ENCODE measurements at places on chromosomes 4 and X.

- no peak overlapping the region for H3K4me3 ChIP-seq
- DNase-seq, result no peak
- no peaks in the 10 kb centered on the region for H3K4me1 ChIP-seq
- H3K36me3 ChIP-seq, result no peaks in the 10 kb centered on the region
- H3K27me3 ChIP-seq, result no peaks in the 10 kb centered on the region
These were observed 382.7 kb downstream of the UNC5C start for GRCh38 chr4:95165926-95166524.

DNA sequence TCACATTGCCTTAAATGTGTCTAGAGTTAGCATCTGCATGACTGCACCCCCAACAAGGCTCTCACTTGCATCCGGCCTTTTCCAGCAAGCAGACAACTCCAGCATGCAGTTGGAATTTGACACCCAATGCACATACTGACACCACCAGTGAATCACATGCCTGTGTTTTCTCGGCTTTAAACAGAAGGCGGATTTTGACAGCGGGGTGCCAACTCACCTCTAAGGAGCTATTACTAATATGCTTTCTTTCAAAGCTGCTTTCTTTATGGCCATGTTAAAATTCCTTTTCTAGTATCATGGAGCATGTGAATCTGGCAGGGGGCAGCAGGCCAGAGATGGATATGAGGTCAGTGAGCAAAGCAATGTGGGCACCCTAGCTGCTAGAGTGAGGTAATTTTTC is 78.0 kb upstream of the CLNK start:
- H3K4me1 ChIP-seq, result no peaks in the 10 kb centered on the region
- H3K27me3 ChIP-seq, result no peaks in the 10 kb centered on the region
- no peaks in the 10 kb centered on the region for H3K36me3 ChIP-seq
- H3K4me3 ChIP-seq, result no peak overlapping the region
- H3K27ac ChIP-seq, result no peak overlapping the region

DNA sequence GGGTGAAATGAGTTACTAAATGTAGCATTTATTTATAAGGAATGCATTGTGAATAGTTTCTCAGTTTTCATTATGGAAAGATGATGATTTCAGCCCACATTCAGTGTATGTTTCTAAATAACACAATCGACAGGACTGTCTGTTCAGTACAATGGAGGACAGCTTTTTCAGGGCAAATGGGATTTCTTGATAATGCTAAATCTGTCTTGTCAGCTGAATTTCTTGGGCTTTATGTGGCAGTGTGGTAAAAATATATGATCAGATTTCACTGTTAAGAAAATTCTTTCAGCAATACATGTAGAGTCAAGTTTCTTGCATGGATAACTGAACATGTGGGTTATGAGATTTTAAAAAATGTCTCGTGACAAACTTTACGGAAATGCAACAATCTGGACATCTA is 150.8 kb downstream of the NPNT start:
- no peak overlapping the region for H3K27ac ChIP-seq
- H3K36me3 ChIP-seq, result no peaks in the 10 kb centered on the region
- DNase-seq, result no peak
- no peaks in the 10 kb centered on the region for H3K27me3 ChIP-seq
- no peak overlapping the region for H3K4me3 ChIP-seq
- peaks cover 9% of the 10 kb centered on the region for H3K4me1 ChIP-seq

DNA sequence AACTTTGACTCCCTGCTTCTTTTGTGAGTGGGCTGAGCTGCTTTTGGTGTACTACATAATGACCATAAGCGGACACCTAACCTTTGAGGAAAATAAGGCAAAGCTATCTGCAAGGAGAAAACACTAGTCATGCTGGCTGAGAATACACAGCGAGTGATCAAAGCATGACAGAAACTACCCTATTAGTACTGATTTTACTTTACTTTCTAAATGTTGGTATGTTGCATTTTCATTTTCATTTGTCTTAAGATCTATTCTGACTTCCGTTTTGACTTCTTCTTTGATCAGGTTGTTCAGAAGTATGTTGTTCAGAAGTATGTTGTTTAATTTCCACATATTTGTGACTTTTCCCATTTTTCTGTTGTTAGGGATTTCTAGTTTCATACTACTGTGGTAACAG is 361.1 kb downstream of the TRAM1L1 start:
- H3K36me3 ChIP-seq, result no peaks in the 10 kb centered on the region
- H3K4me3 ChIP-seq, result no peak overlapping the region
- no peak overlapping the region for H3K27ac ChIP-seq
- no peak for DNase-seq

DNA sequence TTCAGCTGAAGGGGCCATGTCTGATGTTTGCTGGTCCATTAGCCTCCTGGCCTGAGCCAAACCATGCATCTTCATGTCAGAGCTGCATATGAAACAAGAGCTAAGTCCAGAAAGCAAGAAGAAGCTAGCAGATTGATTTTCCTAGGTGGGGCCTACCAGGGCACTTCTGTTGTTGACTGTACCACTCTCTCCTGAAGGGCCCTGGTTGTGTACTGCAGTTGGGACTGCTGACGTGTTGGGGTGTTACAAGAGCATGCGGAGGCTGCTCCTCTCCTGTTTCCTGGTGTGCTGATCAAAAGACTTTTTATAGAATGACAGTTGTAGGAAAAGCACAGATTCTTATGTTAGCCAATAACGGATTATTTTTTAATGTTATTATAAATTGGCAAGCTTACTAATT is 145.1 kb downstream of the TBL1X start:
- no peak for DNase-seq
- H3K36me3 ChIP-seq, result no peaks in the 10 kb centered on the region
- no peak overlapping the region for H3K4me3 ChIP-seq
- H3K4me1 ChIP-seq, result peaks cover 12% of the 10 kb centered on the region
- H3K27ac ChIP-seq, result no peak overlapping the region

- no peaks in the 10 kb centered on the region for H3K27me3 ChIP-seq
- no peaks in the 10 kb centered on the region for H3K36me3 ChIP-seq
- H3K4me1 ChIP-seq, result no peaks in the 10 kb centered on the region
- H3K4me3 ChIP-seq, result no peak overlapping the region
These were observed 240.1 kb upstream of the CTSO start for GRCh38 chr4:156193800-156194199.

GRCh38 chr4:108149588-108150380 is 18.9 kb downstream of the LEF1 start:
- DNase-seq, result no peak
- H3K27ac ChIP-seq, result no peak overlapping the region
- no peak overlapping the region for H3K4me3 ChIP-seq
- no peaks in the 10 kb centered on the region for H3K36me3 ChIP-seq
- H3K4me1 ChIP-seq, result no peaks in the 10 kb centered on the region
- H3K27me3 ChIP-seq, result no peaks in the 10 kb centered on the region

DNA sequence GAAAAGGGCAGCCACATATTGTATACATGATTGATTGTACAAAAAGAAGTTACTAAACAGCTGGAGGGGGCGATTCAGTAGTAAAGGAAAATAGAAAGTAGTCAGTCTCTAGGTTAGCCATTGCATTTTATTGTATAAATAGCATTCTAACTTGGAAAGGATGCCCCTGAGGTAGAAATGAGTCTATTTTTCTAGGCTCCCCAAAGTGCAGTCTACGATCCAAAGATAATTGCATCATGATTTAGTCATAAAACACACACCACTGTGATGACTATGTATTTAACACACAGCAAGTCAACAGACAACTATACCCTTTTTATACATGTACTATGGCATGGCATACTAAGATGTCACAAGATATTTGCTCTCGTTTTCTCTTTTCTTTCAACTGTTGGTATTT is 204.9 kb downstream of the APBB2 start:
- no peaks in the 10 kb centered on the region for H3K27me3 ChIP-seq
- no peak overlapping the region for H3K4me3 ChIP-seq
- peak overlapping the region; percentile 49 for H3K27ac ChIP-seq
- H3K4me1 ChIP-seq, result no peaks in the 10 kb centered on the region
- H3K36me3 ChIP-seq, result peaks cover 7% of the 10 kb centered on the region
- DNase-seq, result no peak

GRCh38 chrX:68853665-68854251 is 24.9 kb downstream of the EFNB1 start:
- no peaks in the 10 kb centered on the region for H3K27me3 ChIP-seq
- H3K4me3 ChIP-seq, result no peak overlapping the region
- H3K4me1 ChIP-seq, result no peaks in the 10 kb centered on the region
- H3K36me3 ChIP-seq, result no peaks in the 10 kb centered on the region
- DNase-seq, result no peak
- H3K27ac ChIP-seq, result no peak overlapping the region

DNA sequence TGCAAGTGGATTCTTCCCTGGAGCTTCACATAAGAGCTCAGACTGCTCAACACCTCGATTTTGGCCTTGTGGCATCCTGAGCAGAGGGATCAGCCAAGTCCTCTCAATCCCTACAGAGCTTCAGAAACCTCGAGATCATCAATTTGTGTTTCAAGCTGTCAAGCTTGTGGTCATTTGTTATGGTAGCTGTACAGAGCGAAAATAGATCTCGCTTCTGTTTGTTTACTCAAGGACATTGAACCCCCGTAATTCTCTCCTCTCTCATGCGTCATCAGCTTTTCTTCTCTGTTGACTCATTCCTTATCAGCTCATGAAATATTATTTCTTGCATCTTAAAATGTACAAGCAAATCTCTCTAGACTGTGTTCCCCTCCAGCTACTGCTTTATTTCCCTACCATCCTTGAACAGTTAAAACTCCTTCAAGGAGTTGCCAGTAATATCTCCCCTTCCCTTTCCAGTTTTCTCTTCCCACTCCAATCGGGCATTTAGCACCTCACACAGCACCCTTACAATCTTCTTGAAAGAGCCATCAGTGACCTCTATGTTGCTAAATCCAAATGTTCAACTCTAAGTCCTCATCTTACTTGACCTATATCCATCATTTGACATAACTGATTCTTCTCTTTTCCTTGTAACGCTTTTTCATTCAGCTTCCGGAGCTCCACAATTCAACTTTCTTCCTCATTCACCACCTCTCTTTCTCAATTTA is 106.2 kb upstream of the FAT1 start:
- H3K4me1 ChIP-seq, result no peaks in the 10 kb centered on the region
- H3K27ac ChIP-seq, result no peak overlapping the region
- no peaks in the 10 kb centered on the region for H3K36me3 ChIP-seq
- H3K27me3 ChIP-seq, result no peaks in the 10 kb centered on the region

DNA sequence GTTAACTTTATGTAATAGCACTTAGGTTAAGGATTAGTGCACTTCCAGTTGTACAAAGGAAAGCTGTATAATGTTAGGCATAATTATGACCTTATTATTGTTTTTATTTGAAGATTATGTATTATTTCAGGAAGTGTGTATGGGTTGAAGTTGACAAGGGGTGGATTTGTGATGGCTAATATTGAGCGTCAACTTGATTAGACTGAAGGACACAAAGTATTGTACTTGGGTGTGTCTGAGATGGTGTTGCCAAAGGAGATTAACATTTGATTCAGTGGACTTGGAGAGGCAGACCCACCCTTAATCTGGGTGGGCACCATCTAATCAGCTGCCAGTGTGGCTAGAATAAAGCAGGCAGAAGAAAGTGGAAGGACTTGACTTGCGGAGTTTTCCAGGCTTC is 127.3 kb downstream of the PPARGC1A start:
- H3K4me1 ChIP-seq, result no peaks in the 10 kb centered on the region
- no peaks in the 10 kb centered on the region for H3K36me3 ChIP-seq

GRCh38 chr4:6419452-6420028 is 52.9 kb downstream of the PPP2R2C start:
- H3K27ac ChIP-seq, result no peak overlapping the region
- H3K27me3 ChIP-seq, result no peaks in the 10 kb centered on the region
- H3K4me3 ChIP-seq, result no peak overlapping the region
- DNase-seq, result no peak

DNA sequence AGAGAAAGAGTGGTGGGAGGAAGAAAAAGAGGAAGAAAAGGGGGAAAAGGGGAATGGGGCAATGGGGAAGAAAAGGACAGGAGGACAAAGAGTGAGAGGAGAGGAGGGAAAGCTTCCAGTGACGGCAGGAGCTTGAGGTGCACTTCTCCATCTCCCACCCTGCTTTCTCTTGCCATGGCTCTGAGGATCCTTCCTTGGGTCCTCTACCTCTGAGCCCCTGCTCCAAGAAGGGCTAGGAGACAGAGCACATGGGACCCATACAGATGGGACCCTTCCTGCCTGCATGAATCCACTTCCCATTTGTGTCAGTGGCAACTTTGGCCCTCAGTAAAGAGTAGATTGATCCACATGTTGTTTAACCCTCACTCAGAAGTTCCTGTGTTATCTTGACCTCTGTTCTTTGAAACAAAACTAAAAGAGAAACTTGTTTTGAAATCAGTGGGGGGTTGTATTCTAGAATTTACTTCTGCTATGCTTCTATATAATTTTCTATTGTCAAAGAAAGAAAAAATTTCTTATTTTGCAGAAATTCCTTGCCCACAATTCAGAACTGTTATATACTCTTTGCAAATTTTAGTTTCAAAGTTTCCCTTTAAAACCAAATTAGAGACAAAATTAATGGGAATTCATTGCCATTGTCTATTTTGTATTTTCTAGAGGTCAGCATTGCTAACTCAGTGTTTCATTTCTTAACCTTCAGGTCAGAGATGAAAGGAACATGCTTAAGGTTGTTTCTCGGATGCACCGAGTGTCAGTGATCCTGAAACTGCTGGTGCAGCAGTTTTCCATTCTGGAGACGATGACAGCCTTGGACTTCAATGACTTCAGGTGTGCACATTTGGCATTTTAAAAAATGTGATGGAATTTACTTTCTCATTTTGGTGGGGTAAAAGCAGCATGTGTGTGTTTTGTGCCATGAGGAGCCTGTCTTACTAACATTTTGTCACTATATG is 5.0 kb downstream of the TDO2 start:
- no peaks in the 10 kb centered on the region for H3K4me1 ChIP-seq
- no peaks in the 10 kb centered on the region for H3K36me3 ChIP-seq
- H3K27me3 ChIP-seq, result no peaks in the 10 kb centered on the region
- no peak overlapping the region for H3K27ac ChIP-seq
- DNase-seq, result no peak

- no peaks in the 10 kb centered on the region for H3K36me3 ChIP-seq
- no peaks in the 10 kb centered on the region for H3K4me1 ChIP-seq
- H3K27me3 ChIP-seq, result no peaks in the 10 kb centered on the region
- DNase-seq, result no peak
- no peak overlapping the region for H3K27ac ChIP-seq
These were observed 43.3 kb upstream of the PRDM8 start for GRCh38 chr4:80153874-80154544.

DNA sequence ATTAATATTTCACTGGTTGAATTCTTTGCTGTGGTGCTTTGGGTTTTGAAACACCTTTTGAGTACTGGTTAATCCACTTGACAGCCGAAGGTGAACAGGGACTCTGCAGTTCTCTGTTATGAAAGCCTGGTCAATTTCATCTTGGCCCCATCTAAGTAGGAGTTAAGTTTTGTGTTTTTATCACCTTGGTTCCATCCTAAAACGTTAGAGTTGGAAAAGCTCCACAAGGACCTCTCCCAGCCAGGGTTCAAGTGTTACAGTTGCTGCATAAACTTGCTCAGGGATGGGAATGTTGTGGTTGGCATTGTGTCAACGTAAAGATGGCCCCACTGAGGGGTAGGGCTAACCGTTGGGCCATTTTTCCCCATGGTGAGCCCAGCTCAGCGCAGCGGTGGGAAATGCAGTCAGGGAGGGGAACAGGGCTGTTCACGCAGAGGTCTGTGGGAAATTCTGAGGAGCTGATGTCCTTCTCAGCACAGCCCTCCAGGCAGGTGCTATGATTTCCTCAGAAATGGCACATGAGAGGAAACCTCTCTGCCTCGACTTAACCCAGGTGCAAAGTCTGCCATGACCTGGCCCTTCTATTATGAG is 188.7 kb downstream of the STIM2 start:
- no peaks in the 10 kb centered on the region for H3K27me3 ChIP-seq
- no peak overlapping the region for H3K27ac ChIP-seq
- H3K36me3 ChIP-seq, result no peaks in the 10 kb centered on the region
- DNase-seq, result no peak

All from ascending aorta (tissue), 2 donors.